Iris pigment epithelial cell (primary cell): ENCODE measurements at places on chromosomes 13 and 19.

DNA sequence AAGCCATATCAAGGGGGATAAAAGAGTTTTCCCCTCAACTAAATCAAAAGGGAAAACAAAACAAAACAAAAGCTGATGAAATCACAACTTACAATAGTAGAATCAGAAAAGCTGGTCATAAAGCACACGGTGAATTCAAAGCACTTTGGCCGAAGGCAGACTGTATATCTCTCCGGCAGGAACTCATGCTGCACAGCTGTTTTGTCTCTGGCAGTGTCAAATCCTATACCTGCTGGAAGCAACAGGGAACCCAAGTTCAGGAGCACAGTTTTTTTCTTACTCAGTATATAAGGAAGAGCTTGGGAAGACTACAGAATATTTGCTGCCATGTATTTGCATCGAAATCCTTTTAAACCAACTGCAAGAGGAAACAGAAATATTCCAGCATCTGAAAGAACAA is 213.7 kb downstream of the RFC3 start:
- no peak for DNase-seq

DNA sequence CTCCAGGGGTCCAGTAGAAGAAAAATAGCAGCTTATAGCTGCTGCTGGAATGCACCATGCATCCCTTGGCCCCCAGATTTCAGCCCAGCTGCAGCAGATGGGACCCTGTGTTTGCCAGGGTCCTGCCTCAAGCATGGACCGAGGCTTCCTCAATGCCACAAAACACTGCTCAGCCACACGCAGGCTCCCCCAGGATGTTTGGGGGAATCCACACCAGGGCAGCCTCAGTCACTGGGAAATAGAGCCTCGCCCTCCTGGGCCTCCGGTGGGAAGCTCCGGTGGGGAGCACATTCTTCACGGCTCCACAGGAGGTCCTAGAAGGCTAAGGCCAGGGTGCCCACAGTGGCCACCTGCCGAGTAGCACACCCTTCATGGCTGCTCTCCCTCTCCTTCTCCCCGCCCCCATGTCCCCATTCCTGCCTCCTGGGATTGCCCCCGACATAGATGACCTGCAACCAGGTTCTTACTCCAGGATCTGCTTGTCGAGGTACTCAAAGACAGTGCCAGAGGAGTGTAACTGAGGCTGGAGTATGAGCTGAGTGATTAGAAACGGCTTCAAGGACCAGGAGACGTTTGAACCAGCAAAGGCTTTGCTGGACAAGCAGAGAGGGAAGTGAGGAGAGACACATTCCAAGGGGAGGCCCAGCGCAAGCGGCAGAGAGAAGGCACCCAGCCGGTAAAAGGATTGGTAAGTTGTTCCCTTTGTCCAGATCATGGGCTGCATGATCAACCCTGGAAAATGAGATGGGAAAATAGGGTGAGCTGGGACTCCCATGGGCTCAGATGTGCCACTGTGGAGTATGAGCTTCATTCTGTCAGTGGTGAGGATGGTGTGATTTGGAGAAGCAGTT is 110.7 kb upstream of the UQCRFS1 start:
- no peak for DNase-seq

DNA sequence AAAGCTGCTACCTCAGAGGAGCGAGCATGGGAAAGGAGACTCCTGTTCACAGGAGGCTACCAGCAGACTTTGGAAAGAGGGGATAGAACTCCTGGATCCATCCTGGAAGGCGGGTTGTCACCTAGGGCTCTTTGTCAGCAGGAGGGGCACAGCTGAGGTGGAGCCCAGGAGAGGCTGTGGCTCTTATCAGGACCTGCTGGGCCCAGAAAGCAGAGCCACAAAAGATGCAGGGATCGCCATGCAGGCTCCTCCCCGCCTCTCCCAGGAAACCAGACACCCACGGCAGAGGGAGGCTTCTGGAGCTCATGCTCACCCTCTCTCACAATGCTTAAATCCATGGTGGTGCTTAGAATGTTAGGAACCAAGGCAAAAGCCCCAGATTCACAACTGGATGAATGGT is 994.2 kb downstream of the UQCRFS1 start:
- DNase-seq: no peak

- DNase-seq: peak; percentile 31
Observed at GRCh38 chr19:50794074-50794875, 4.1 kb downstream of the ACP4 start.

GRCh38 chr13:101425623-101426022 is 9.3 kb upstream of the NALCN start:
- no peak for DNase-seq

- no peak for DNase-seq
Observed at GRCh38 chr19:29501816-29502580, 23.8 kb upstream of the VSTM2B start.
